ENCODE measurements at places on chromosomes 7 and 10. TPM values are rescaled to one million over a fixed set of nuclear protein-coding genes. Genes with fewer than 3 reads are reported as not detected.

Gene ZNF25
- total RNA-seq = 12.7 TPM

Gene PILRB
- 52.8 TPM for total RNA-seq

Gene CHRM2
- 40.9 TPM for total RNA-seq

Gene HOXA10
- 13.1 TPM for total RNA-seq

Gene BMPER
- 1.7 TPM for total RNA-seq

Gene MYO3A
- total RNA-seq = 4.7 TPM

Gene AGBL3
- total RNA-seq = 3.7 TPM

Gene AKR1C4
- total RNA-seq = not detected

Gene SMKR1
- 2.5 TPM for total RNA-seq

Gene MRC1
- not detected for total RNA-seq

Gene TRIM50
- not detected for total RNA-seq

Gene FGL2
- total RNA-seq = 0.05 TPM

Measured in mesothelial cell of epicardium (in vitro differentiated cells).